ENCODE measurements at places on chromosomes 5 and 9.
A peak's percentile ranks its signal among the peaks of the same experiment; 100 is the strongest.

DNA sequence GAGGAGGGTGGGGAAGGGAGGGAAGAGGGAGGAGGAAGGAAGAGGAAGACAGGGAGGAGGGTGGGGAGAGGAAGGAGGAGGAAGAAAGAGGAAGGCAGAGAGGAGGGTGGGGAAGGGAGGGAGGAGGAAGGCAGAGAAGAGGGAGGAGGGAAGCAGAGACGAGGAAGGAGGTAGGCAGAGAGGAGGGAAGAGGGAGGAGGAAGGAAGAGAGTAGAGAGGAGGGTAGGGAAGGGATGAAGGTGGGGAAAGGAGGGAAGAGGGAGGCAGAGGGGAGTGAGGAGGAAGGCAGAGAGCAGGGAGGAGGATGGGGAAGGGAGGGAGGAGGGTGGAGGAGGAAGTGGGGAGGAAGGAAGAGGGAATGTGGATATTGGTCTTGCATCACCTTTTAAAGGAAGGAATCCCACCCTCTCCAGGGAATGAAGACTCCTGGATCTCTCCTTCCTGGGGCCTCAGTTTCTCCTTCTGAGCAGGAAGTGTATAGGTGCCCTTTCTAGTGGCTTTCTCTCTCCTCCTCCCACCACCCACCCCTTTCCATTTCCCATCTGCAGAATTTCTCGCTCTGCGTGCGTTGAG, 188.9 kb upstream of the ZNF618 start:
- DNase-seq = no peak

DNA sequence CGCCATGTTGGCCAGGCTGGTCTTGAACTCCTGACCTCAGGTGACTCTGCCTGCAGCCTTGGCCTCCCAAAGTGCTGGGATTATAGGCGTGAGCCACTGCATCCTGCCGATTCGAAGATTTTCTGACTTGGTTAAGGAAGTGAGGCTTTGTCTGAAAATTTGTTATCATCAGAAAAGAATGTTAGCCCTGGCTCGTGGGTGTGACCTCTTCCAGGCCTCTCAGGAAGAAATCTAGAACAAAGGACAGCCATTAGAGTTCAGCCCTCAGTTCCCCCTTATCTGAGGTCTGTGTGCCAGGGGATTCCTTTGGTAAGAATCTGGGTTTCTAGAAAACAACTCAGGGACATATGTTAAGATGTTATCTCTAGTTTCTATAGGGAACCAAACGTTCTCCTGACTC, 6.2 kb downstream of the OR2S2 start:
- no peak for DNase-seq

DNA sequence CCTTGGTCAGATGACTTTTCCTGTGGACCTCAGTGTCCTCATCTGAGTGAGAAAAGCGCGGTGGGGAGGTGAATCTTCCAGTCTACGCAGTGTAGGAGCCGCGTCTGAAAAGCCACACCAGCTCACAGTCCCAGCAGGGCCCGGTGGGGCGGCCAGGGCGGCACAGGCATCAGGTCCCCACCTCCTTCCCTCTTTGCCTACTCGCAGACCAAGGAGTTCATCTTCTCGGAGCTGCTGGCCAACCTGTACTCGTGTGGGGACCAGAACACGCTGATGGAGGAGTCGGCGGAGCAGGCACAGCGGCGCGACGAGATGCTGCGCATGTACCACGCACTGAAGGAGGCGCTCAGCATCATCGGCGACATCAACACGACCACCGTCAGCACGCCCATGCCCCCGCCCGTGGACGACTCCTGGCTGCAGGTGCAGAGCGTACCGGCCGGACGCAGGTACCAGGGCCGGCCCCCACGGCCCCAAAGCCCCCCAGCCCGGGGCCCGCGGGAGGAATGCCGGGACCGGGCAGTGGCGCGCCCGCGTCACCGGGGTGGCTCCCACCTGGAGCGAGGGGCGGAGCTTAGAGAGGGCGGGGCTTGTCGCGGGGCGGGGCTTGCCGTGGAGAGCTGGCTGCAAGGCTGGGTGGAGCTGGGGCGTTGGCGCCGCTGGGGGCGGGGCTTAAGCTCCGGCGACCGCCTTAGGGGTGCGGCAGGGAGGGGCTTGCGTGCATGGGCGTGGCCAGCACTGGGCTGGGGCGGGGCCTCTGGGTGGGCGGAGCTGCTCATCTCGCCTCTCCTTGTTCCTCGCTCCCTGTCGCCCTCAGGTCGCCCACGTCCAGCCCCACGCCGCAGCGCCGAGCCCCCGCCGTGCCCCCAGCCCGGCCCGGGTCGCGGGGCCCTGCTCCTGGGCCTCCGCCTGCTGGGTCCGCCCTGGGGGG, 25.6 kb downstream of the GOLGA2 start:
- peak; percentile 71 for DNase-seq

DNA sequence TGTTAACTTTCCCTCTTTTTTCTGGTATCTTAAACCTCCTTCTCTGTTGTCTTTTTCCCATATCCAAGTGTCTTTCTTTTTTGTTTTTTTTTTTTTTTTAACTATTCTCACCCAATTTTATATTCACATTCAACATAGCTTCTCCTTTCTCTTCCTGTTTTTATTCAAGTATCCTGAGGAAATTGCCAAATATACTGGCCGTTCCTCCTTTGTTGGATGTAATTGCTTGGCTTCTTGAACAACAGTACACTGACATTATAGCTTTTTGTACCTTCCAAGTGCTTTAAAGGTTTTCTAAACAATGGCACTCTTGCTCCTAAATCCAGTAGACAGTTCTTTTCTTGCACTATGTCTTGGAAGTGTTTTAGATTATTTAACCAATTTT, 1146.8 kb downstream of the MAT2B start:
- no peak for DNase-seq

GRCh38 chr5:110903966-110904365, 165.2 kb downstream of the SLC25A46 start:
- DNase-seq = no peak

GRCh38 chr5:65261499-65261898, 220.2 kb downstream of the ADAMTS6 start:
- no peak for DNase-seq

DNA sequence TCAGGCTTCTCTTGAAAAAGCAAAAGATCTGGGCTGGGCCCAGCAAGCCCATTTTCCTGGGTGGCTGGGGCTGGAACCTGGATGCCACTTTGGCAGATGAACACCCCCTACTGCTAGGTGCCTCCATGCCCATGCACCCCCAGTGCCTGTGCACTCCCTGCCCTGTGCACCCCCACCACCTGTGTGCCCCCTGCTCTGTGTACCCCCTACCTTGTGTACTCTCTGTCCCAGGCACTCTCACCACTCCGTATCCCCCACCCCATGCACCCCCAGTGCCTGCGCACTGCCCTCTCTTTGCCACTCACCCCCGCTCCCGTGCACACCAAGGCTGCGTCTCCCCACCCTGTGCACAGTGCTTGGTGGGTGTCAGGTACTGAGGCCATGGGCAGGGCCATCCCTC, 14.2 kb downstream of the UNC5A start:
- no peak for DNase-seq

DNA sequence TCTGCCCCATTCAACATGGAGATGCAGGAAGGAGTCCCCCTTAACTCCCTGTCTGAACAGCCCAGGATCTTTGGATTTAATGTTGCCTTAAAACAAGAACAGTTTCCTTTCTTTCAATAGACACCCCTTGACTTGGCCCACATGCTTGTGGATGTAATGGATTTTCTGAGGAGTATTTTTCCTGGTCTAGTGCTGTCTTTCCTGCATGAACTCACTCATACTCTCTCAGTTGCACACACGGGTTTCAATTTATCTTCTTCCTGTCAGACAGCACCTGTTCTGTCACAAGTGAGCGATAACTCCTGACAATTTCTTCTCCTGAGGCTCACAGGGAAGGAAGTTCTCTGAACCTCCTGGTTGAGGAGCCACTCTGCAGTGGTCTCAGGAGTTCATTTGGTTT, 85.1 kb downstream of the ACER2 start:
- DNase-seq = no peak

GRCh38 chr5:136080113-136080482, 51.3 kb downstream of the TGFBI start:
- no peak for DNase-seq

GRCh38 chr9:113533335-113534225, 70.1 kb downstream of the RGS3 start:
- DNase-seq = no peak

- peak; percentile 19 for DNase-seq
These were observed 11.0 kb downstream of the CDH10 start for GRCh38 chr5:24633715-24634325.

- DNase-seq = no peak
These were observed 52.8 kb upstream of the GRHPR start for GRCh38 chr9:37369671-37370070.

DNA sequence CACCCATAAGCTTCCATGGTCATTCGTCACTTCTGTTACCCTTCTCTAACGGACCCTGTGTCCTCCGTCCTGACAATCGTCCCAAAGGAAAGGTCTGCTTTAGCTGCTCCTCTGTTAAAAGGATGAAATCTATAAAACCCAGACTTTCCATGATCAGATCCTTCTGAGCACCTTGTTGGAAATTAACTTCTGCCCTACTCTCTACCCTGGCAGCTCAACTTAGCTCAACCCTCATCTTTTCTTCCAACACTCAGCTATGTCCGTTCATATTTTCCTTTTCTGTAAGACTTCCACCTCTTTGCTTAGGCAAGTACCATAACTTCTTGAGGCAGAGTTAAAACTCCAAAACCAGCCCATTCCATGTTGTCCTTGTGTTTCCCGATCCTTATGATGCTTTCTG, 205.4 kb downstream of the SPATA31A6 start:
- DNase-seq = no peak

DNA sequence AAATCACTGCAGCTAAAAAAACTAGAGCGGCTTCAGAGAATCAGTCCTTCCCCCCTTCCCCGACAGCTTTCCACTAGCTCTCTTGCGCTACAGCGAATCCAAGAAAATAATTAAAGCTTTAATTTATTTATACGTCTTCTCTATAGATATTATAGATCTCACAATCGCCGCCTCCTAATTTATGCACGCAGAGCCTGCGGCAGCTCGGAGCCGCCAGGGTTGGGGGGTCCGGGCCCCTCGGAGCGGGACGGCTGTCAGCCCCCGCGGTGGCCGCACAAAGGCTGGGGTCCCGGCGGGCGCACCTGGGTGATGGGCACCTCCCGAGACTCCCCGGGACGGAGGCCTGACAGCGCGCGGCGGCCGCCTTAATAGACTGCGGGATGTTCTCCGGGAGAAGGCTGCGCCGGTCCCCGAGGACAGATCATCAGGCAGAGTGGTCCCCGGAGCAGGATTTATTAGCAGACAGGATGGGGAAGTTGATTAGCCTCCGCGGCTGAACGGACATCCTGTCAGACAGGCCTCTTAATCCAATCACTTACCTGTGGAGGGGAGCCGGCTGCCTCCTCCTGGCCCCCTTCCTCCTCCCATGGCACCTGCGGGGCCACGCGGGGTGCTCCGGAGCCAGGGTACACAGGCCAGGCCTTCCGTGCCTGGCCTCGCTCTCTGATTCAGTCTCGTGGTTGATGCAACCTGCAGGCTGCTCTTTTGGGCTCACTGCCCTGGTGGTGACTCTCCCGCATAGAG, 166.8 kb downstream of the MELK start:
- no peak for DNase-seq

GRCh38 chr9:107260437-107261081, 22.5 kb upstream of the RAD23B start:
- no peak for DNase-seq

Data from Jurkat, Clone E6-1 (cell line).